ENCODE measurements at places on chromosomes 11 and 22. TPM values are rescaled to one million over a fixed set of nuclear protein-coding genes. Genes with fewer than 3 reads are reported as not detected.

Gene MMP27
- not detected for polyA plus RNA-seq

Gene OR56A1
- polyA plus RNA-seq: not detected

DNA sequence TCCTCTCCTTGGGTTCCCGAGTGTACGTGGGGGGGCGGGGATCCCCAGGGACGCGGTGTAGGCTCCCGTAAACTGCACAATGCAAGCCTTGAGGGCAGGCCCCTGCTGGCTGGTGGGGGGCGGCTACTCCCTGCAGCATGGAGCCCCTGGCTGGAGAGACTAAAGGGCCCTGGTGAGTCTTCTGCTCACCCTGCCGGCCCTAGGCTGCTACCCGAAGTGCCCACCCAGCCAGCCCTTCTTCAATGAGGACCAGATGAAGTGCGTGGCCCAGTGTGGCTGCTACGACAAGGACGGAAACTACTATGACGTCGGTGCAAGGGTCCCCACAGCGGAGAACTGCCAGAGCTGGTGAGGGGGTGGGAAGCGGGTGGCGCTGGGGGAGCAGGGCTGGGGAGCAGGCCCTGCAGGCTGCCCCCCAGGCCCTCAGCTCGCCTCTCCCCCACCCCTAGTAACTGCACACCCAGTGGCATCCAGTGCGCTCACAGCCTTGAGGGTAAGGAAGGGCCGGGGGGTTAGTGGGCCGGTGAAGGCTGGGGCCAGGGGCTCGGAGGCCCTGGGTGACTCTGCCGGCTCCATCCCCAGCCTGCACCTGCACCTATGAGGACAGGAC is 16.8 kb downstream of the MUC5B start:
- DNase-seq: no peak

Gene ADAMTS8
- polyA plus RNA-seq: 1.6 TPM

Gene BMAL1
- polyA plus RNA-seq: 9.2 TPM

GRCh38 chr11:14927146-14927545 is 35.1 kb upstream of the CYP2R1 start:
- DNase-seq: no peak
